ENCODE measurements at places on chromosomes 13 and 19. TPM values are rescaled to one million over a fixed set of nuclear protein-coding genes. Genes with fewer than 3 reads are reported as not detected.

DNA sequence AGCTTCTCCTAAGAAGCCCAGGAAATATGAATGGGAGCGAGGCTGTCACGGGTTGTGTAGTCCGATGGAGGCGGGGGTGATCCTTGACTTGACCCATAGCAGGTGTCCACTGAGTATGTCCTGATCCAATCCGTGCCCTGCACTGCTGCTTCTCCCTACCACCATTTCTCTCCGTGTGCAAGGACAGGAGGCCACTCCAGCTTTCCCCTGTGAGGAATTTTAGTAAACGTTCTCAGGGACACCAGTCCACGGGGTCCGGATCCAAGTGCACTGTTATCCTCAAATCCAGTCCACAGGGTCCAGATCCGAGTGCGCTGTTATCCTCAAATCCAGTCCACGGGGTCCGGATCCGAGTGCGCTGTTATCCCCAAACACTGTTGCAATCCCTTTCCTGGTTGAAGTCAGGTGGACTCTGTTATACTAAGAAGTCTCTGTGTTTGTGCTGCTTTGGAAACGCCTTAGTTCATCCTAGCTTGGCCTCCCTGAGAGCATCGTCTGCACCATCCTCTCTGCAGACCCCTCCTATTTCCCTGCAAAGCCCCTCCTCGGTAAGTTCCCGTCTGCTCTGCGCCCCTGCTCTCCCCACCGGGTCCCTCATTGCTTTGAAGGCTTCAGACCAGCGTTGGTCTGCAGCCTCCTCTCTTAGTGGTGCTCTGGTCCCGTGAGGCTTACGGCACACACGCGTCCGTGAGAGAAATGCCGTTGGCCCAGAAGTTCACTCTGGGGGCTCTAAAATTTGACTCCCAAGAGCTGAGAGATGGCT, 303.5 kb downstream of the TEX29 start:
- DNase-seq, result no peak

Gene CAPNS1
- 418 TPM for total RNA-seq

DNA sequence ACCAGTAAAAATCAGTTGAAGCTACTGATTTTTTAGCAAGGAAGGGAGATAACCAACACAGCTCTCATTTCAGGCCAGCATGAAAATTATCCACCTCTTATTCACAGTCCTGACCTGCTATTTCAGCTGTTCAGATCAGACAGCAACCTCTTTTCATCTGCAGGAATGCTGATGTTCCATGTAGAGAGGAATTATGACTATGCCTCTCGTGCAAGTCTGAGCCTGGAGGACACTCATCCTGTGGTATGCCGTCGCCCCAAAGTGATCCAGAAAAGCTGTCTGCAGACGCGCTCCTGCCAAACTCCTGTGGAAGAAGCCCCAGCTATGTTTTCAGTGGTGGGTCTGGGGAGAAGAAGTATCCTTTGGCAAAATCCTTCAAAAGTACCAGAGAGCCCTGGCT, 563.5 kb upstream of the SLITRK1 start:
- DNase-seq, result peak; percentile 93

Gene IGLON5
- total RNA-seq, result not detected

GRCh38 chr13:90910018-90910639, 437.4 kb upstream of the MIR17HG start:
- no peak for DNase-seq

GRCh38 chr19:367561-367960, 23.0 kb upstream of the MIER2 start:
- no peak for DNase-seq

Gene PROZ
- total RNA-seq, result not detected

DNA sequence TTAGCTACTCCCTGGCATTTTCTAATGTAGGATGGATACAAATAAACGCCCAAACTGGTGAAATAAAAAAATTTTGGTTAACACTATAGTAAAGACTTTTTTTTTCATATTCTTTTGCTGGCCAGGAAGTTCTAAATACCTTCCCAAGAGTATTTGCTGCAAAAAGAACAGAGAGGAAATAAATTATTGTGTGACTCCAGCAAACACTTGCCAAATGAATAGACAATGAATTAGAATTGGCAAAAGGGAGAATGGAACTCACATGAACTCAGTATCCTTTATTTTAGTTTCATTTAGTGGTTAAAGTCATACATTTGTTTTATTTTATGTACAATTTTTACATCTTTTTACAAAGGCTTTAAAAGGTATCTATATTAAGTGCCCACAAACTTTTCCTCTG, 58.1 kb downstream of the LACC1 start:
- DNase-seq, result no peak

GRCh38 chr13:41267106-41267505, 3.7 kb upstream of the MTRF1 start:
- DNase-seq, result no peak

Gene CLEC11A
- total RNA-seq, result 0.26 TPM

Gene ANGPTL8
- total RNA-seq, result not detected

DNA sequence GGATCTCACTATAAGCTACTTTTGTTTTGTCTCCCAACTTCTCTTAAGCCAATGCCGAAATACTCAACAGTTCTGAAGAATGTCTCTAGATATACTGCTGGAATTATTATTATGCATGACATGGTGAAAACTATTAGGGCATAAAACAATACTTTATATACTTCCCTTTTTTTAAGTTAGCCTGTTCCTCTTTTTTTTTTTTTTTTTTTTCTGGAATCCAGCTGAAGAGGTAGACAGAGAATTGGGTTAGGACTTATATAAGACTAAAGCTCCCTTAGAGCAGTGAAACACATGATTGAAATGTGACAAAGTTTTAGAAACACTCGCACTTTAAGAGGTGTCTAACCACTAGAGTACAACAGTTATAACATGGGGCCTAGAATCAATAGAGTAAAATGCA, 850.9 kb upstream of the PCDH9 start:
- DNase-seq, result no peak

- DNase-seq, result peak; percentile 75
These were observed 127.4 kb downstream of the LMO7 start for GRCh38 chr13:75763512-75763911.

Gene SAFB2
- 24.0 TPM for total RNA-seq

Gene IL4I1
- 0.26 TPM for total RNA-seq

Gene GAMT
- 6.8 TPM for total RNA-seq

DNA sequence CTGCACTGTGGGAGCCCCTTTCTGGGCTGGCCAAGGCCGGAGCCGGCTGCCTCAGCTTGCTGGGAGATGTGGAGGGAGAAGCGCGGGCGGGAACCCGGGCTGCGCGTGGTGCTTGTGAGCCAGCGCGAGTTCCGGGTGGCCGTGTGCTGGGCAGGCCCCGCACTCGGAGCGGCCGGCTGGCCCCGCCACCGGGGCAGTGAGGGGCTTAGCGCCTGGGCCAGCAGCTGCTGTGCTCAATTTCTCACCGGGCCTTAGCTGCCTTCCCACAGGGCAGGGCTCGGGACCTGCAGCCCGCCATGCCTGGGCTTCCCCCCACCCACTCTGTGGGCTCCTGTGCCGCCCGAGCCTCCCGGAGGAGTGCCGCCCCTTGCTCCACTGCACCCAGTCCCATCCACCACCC, 669.1 kb downstream of the PCDH9 start:
- no peak for DNase-seq

Gene PCDH9
- 0.26 TPM for total RNA-seq

Gene NANOS3
- not detected for total RNA-seq

GRCh38 chr13:100513171-100513570, 75.4 kb downstream of the GGACT start:
- DNase-seq, result no peak

Gene C19orf33
- total RNA-seq, result 266 TPM

DNA sequence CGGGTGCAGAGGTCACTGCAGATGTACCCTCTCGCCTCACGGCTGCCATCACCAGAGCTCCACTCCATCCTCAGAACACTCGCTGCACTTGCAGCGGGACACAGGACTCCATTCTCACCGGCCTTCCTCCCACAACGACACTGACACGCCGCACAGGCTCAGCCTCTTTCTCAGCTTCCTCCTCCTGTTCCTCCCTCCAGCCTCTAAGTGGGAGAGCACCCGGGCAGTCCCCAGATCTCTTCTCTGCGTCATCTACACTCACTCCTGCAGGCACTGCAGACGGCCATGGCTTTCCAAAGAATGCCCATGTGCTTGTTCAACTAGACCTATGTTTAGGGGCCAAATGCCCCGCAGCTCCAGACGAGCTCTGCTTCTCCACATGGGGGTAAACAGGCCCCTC, 14.3 kb upstream of the FKRP start:
- DNase-seq, result no peak

Gene FPR1
- total RNA-seq, result not detected

All from bronchial epithelial cell (primary cell).